ENCODE measurements at places on chromosomes 3 and 15.
A peak's percentile ranks its signal among the peaks of the same experiment; 100 is the strongest.

- no peak for DNase-seq
Measured at GRCh38 chr3:133943031-133943535, 47.4 kb upstream of the RAB6B start.

GRCh38 chr3:30502742-30503073 lies 103.7 kb upstream of the TGFBR2 start:
- peak; percentile 92 for DNase-seq

DNA sequence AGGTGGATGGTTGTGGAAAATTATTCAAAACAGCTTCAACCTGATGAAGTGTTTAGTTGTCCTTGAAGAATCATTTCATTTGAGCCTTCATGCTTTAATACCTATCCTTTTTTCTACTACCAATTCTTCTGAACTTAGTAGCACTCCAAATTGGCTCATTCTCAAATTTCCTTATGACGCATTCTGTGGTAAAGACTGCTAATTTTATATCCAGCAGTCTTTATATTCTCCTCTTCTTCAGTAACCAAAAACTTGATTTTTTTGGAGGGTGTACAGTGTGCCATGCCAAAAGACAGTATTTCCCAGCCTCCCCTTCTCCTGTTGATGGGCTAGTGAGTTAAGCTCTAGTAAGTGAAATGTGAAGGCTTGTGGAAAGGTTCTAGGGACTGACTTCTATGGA lies 25.2 kb downstream of the CGNL1 start:
- no peak for DNase-seq

DNA sequence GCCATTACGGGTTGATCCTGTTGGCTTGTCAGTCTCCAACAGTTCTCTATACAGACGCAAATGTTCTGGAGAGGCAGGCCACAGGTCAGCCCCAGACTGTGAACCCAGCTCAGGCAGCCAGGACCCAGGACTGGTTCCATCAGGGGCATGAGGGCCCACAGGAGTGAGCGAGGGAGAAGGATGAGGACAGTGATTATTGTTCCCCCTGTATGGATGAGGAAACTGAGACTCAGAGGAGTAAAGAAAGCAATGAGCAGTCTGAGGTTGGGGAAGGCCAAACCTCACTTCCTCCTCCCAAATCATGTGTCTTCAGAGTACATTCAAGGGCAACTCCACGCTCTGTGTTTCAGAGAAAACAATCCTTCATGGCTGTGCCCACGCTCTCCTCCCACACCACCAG lies 121.9 kb downstream of the RPLP1 start:
- no peak for DNase-seq

DNA sequence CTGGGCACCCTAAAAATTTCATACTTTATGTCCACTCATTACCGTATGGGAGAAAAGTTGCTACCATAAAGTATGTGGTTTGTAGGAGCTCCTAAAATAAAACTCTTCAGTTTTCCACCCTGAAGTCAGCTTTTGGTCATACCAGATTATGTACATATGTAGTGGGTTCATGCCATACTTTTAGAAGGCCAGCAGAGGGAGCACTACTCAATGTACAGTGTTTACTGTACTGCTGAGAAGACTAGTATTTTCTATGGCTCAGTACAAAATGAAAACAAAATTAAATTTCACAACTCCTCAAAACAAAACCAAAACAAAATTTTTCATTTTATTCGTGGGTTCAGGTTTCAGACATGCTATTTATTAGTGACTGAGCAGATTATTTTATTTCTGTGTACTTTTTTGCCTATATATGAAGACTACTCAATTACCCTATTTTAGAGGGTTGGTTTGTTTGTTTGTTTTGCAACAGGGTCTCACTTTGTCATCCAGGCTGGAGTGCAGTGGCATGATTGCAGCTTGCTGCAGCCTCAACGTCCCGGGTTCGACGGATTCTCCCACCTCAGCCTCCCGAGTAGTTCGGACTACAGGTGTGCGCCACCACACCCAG lies 24.3 kb downstream of the NXPE3 start:
- DNase-seq = peak; percentile 68
